ENCODE measurements at places on chromosomes 2 and 18.
A peak's percentile ranks its signal among the peaks of the same experiment; 100 is the strongest.

DNA sequence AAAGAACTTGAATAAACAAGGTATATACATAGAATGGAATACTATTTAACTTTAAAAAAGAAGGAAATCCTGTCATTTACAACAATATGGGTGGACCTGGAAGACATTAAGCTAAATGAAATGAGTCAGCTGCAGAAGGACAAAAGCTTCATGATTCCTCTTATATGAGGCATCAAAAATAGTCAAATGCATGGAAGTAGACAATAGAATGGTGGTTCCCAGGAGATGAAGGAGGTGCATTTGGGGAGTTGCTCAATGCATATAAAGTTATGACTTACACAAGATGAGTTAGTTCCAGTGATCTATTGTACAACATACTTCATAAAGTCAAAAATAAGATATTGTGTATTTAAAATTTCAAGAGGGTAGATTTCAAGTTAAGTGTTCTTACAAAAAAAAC lies 426.1 kb upstream of the UBE2E3 start:
- DNase-seq, result no peak

- peak; percentile 2 for DNase-seq
These were observed 539.6 kb downstream of the PID1 start for GRCh38 chr2:228731517-228731916.

DNA sequence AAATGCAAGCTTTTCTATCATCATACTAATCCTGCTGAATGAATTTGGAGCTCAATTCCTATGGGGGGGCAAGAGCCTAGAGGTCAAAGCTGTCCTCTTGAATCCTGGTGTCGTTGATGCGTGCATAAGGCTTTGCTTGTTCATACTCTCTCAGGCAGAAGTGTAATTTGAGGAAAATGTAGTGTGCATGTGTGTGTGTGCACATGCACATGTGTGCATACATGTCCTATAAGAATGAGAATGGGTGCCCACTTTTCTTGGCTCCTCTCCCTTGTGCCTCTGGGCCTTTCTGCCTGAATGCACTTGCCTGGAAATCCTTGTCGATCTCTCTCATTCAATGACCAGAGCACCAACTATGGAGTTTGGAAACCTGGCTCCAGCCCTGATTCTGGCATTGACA lies 28.5 kb upstream of the C18orf32 start:
- DNase-seq, result no peak

- DNase-seq, result no peak
These were observed 29.8 kb downstream of the NFATC1 start for GRCh38 chr18:79425569-79425886.

DNA sequence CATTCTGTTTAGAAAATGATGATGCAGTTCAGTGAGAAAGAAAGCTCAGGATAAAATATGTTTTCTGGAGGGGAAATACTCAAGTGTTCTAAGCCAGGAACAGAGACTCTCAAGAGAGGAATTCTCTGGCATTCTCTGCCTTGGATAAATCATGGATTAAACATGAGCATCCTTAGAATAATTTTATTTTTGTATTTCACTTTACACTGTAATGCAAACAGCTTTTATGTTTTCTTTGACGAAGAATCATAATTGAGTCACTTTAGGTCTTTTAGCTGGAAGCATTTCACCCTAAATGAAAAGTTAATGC lies 11.1 kb downstream of the GDF7 start:
- DNase-seq, result no peak

Data from HTR-8/SVneo (cell line).